ENCODE measurements at places on chromosomes 1 and 21. TPM values are rescaled to one million over a fixed set of nuclear protein-coding genes. Genes with fewer than 3 reads are reported as not detected.

DNA sequence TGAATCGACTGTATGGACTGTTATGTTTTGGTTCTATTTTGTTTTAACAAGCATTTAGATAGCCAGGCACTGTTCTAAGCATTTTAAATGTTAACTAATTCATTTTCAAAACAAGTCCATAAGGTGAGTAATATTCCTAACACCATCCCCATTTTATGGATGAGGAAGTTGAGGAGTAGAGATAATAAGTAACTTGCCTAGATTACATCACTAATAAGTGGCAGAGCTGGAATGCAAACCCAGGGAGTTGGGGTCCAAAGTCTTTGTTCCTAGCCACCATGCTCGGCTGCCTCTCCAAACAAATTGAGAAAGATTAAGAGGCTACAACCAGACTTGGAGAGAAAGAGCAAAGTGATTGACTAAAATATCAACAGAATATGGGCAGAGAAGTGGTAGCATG is 12.6 kb upstream of the LEPR start:
- DNase-seq, result no peak

- no peak for DNase-seq
Observed at GRCh38 chr1:28933277-28933676, 18.9 kb downstream of the EPB41 start.

- DNase-seq, result no peak
Observed at GRCh38 chr1:74679811-74680210, 6.2 kb upstream of the ERICH3 start.

- no peak for DNase-seq
Observed at GRCh38 chr1:158180741-158181576, at the start of gene CD1D. CD1D (plus strand) TSS chr1:158180895; CDS start chr1:158181102, 207 bp downstream.

- no peak for DNase-seq
Observed at GRCh38 chr1:104702731-104703130, 953.0 kb downstream of the AMY1C start.

- no peak for DNase-seq
Observed at GRCh38 chr1:97433094-97433823, 487.6 kb downstream of the DPYD start.

- no peak for DNase-seq
Observed at GRCh38 chr21:15289896-15290841, 225.4 kb upstream of the NRIP1 start.

Gene NHLH2
- total RNA-seq, result not detected

Data from activated T-helper 1 cell treated with anti-CD3 and anti-CD28 coated beads, Interleukin-12 subunit alpha, Interleukin-12 subunit beta, Interleukin-2, Interleukin-4 antibody, amounts not matched to agents 30 ng/mL and 10 ng/mL and 1 ng/mL, durations not matched to agents 14 hours and 24 hours and 36 hours (primary cell).